ENCODE measurements at places on chromosomes 1 and 21.

GRCh38 chr1:18512883-18513282 is 32.2 kb downstream of the KLHDC7A start:
- no peak for DNase-seq

GRCh38 chr1:15029036-15029435 is 124.5 kb upstream of the TMEM51 start:
- DNase-seq: no peak

- no peak for DNase-seq
Measured at GRCh38 chr21:34846601-34847112, 177.9 kb downstream of the CLIC6 start.

- DNase-seq: no peak
Measured at GRCh38 chr21:31137960-31138359, 99.7 kb upstream of the KRTAP19-8 start.

GRCh38 chr1:2270260-2271100 is 42.4 kb downstream of the SKI start:
- DNase-seq: no peak

DNA sequence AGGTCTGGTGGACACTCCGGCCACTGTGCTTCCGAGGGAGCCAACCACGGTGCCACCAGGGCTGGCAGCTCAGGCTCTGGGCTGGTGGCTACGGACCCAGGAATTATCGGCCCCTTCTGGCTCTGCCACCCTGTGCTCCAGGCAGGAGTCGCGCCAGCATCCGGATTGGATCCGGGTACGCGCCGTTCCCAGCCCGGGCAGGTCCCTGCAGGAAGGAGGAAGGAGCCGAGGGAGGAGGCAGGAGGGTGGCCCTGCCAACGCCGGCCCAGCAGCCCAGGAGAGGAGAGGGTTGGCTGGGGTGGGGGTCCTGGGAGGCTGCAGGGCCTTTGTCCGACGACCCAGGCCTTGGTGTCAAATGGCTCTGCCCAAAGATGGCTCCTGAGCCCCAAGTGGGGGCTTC is 160.5 kb downstream of the CASZ1 start:
- DNase-seq: no peak

GRCh38 chr1:54956726-54957125 is 23.7 kb upstream of the TMEM61 start:
- DNase-seq: no peak
